ENCODE measurements at places on chromosomes 6 and 20.
A peak's percentile ranks its signal among the peaks of the same experiment; 100 is the strongest.

- no peak for DNase-seq
Measured at GRCh38 chr20:21796059-21796458, 90.6 kb downstream of the PAX1 start.

- no peak for DNase-seq
Measured at GRCh38 chr6:39653612-39654011, 71.6 kb downstream of the KIF6 start.

- DNase-seq, result peak; percentile 33
Measured at GRCh38 chr20:1741309-1742048, 83.9 kb upstream of the SIRPG start.

- DNase-seq, result no peak
Measured at GRCh38 chr6:109879521-109879920, 98.6 kb upstream of the GPR6 start.

GRCh38 chr6:43478008-43478372, 620 bp downstream of the TJAP1 start:
- no peak for DNase-seq

DNA sequence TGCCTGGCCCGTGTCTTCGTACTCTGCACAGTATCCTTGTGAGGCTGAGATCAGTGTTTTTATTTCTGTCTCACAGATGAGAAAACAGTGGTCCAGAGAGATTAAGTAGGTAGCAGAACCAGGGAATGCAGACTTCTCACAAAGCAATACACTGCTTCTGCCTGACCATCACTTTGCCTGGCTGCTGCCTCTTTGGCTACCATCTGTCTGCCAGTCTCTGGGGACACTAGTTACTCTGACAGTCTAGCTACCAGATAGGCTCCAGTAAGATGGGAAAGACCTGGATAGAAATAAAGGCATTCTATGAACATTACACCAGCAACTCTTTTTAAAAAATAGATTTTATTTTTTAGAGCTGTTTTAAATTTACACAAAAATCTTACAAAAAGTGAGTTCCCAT, 96.9 kb downstream of the PHACTR3 start:
- DNase-seq, result no peak

GRCh38 chr6:151512481-151512880, 18.7 kb downstream of the CCDC170 start:
- DNase-seq, result no peak

GRCh38 chr20:59616306-59616705, 12.0 kb downstream of the PHACTR3 start:
- no peak for DNase-seq

GRCh38 chr6:168626046-168626602, 185.1 kb downstream of the SMOC2 start:
- no peak for DNase-seq

DNA sequence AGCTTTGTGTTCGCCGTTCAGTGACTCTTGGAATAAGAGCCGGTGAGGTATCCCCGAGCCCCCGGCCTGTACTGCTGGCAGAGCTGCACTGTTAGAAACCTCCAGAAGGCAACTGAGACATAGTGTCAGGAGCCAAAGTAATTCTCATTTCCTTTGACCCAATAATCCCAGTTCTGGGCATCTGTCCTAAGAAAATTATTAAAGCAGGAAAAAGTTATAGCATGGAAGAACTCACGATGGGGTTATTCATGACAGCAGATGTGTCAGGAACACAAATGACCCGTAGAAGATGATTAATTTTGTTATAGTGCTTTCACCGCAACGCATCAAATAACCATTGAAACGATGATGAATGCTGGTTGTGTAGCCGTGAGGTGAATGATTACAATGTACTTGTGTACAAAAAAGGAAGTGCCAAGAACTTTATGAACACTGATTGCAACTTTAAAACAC, 20.3 kb downstream of the CYP21A2 start:
- DNase-seq, result no peak

DNA sequence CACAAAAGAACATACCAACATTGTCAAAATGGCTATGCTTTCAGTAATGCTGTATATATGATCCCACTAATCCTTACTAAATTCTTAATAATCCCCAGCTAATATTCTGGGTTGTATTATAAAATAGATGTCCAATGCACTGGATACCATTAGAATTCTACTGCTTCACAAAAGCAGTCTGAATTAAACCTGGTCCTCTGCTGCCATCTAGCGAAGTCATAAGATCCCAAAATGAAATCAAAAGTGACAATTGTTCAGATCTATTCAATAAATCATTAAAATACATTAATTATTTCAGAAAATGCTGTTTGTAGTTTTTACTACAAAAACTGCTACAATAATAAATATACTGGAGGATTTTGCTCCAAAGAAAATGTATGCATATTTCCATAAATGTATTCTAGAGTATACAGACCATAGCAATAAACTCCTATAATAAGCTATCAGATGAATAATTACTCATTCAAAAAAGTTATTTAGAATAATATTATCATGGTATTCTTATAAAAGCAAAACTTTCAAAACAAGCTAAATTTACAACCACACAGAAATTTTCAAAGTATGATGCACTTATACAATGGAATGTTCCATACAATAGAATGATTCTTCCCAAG, 92.6 kb downstream of the RNGTT start:
- DNase-seq, result peak; percentile 46

DNA sequence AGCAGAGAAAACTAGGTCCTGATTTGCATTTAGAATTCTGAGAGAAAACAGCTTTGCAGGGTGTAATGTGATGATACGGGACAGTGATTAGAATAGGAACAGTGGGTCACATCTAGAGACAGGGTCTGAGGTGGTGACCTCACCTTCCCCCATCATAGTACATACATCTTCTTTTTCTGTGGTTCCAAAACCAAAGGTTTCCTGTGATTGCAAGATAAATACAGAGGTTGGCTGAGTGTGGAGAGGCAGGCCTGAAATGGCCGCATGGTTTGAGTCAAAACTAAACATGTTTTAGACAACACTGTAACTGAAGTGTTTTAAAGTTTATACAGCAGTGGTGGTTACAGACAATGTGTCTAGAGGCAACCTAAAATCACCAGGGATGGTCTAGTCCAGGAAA, 10.4 kb upstream of the NT5DC1 start:
- DNase-seq, result no peak

DNA sequence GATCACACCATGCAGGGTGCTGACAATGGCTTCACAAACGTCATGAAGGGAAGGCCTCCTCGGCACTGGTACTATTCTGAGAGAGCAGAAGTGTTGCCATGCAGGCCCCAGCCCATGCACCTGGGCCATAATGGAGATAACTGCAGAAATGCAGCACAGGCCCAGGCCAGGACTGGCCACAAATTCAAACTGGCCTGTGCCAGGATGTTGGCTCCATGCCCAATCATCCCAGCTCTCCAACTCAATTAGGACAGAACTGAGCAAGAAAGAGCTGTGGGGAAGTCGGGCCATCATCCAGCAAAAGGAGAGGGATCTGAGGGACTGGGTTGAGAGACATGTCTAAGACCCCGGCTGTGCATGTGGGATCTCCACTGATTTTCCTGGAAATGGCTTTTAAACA, 48.9 kb upstream of the SYNDIG1 start:
- no peak for DNase-seq

DNA sequence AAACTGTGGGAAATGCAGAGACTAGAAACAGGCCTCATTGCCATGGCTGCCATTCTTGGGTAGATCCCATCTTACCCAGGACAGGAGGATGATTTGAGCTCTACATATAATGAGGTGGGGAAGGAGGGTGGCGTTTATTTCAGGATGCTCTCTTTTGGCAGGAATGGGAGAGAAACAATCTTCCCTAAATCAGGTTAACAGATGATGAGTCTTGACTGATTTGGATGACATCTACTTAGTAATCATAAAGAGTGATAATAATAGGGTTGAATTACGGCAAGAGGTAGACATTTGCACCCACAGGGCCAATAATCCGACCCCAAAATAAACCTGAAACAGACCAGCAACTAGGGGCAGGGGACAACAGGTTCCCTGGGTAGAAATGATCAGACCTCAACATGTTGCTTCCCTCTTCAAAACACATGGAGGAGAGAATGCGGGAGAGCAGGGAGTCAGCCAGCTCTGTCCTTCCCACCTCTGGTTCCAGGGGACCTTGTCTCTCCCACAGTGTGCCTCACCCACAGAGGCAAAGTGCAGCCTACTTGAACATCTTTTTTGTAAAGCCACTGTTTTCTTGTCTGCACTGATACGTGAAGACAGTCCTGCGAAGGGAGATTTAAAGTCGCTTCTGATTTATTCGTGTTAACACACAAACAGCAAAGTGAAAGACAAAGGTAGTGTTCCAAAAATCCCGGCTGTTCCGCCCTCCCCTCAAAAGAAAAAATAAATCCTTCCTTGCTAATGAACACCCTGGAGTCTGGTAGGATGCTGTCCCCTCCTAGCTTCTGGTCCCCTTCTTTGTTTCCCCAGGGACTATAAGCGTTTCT, 3.9 kb downstream of the FOXQ1 start:
- DNase-seq, result no peak

- no peak for DNase-seq
Measured at GRCh38 chr20:45111799-45112471, 3.0 kb downstream of the WFDC5 start.

- DNase-seq, result no peak
Measured at GRCh38 chr6:43306086-43306485, 2.5 kb downstream of the CRIP3 start.

GRCh38 chr6:111709615-111710398, 104.1 kb upstream of the TRAF3IP2 start:
- peak; percentile 24 for DNase-seq

DNA sequence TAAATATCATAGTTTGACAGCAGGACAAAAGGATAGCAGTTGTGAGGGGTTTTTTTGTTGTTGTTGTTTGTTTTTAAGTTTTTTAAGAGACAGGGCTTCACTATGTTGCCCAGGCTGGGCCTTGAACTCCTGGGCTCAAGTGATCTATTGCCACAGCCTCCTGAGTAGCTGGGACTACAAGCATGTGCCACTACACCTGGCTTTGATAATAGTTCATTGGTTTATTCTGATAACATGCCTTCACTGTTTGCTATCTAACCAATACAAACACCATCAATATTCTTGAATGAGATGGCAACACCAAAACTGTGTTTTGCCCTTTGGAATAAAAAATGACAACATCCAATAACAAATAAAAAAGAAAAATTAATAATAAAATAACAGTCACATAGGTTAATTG, 41.2 kb downstream of the FAM184A start:
- DNase-seq, result no peak

DNA sequence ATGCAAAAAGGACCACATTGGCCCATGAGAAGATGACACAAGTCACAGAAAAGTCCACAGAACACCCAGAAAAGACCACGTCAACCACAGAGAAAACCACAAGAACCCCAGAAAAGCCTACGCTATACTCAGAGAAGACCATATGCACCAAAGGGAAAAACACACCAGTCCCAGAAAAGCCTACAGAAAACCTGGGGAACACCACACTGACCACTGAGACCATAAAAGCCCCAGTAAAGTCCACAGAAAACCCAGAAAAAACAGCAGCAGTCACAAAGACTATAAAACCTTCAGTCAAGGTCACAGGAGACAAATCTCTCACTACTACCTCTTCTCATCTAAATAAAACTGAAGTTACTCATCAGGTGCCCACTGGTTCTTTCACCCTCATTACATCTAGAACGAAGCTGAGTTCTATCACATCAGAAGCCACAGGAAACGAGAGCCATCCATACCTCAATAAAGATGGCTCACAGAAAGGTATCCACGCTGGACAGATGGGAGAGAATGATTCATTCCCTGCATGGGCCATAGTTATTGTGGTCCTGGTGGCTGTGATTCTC, 11.2 kb downstream of the MUCL3 start:
- no peak for DNase-seq

- no peak for DNase-seq
Measured at GRCh38 chr20:24948939-24949679, at the start of gene CST7. Gene CST7, plus strand, starts transcription at chr20:24949269. Its CDS starts 237 bp downstream, at chr20:24949506.

- DNase-seq, result no peak
Measured at GRCh38 chr6:38264605-38265004, 375.1 kb downstream of the BTBD9 start.

GRCh38 chr6:3895312-3895653, 46.1 kb downstream of the FAM50B start:
- DNase-seq, result no peak

- DNase-seq, result no peak
Measured at GRCh38 chr6:23608931-23609435, 517.0 kb upstream of the NRSN1 start.

DNA sequence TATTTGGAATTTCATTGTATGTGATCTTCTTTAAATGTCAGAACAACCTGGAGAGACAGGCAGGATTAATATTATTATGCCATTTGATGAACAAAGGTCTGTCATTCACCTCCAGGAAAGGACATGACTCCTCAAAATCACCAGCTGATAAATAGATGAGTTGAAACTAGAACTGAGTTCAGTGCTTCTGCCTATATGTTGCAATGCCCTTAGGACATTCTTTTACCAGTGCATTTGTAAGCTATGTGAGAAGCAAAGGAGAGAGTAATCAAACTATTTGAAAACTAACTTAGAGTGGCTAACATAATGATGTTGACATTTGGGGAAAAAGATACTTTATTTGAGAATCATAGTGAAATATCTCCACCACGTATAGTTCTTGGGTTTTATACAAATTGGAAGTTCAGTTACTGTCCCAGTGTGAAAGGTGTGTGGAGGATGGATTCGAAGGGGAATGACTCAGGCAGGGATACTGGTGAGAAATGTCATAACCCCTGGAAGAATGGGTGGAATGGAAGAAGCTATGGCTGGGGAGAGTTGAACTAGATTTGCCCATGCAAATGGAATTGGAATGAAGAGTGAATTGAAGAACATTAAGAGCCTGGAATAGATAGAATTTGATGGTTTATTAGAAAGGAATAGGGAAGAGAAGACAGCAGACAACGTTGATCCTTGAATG, 21.5 kb downstream of the PKIB start:
- no peak for DNase-seq

DNA sequence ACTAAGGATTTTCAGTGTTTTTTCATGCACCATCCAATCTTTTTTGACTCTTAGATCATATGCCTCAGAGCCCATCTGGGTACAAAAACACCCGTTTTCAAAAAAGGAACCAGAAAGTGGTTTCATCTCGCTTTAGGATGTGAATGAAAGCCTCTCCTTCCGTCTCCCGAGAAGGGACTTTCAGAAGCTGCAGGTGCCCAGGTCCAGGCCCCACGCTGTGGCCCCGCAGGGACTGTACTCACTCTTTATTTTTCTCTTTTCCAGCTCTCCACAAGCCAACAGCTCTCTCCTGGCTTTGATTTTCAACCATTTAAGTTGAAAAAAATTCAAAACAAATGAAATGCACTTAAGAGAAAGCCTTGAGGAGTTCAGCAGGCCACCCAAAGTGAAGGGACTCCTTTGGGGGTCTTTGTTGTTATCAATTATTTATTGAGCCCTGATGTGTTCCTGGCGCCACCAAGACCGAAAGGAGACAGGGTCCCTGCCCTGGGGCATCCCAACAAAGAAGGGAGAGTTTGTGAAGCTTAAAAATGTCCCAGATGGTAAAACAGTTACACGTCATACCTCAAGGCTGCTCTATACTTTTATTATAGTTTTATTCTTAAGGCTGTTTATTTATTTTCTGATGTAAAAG, 467.3 kb downstream of the PREX1 start:
- DNase-seq, result no peak

- DNase-seq, result no peak
Measured at GRCh38 chr6:21800948-21801438, 207.4 kb downstream of the SOX4 start.

All from memory B cell (primary cell).